HuH-7 (cell line): ENCODE measurements at places on chromosomes 3 and 15.
A peak's percentile ranks its signal among the peaks of the same experiment; 100 is the strongest.

DNA sequence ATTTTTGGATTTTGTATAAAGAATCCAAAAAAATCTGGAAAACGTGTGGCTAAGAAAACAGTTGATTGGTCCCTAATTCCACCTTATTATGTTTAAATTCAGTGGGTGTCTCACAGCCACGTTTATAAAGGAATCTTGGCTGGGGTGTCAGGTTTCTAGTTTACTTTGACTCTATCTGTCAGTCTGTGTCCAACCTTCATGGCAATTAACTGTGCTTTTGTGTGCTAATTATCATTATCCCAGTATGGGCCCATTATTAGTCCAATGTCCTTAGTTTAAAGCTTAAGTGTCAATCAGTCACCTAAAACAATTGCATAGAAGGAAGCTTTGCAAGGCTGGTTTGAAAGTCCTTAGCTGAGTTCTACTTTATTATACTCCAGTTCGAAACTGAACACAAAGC, 3.7 kb upstream of the CNTN4 start:
- no peak for DNase-seq

GRCh38 chr3:59133311-59133710, 83.5 kb upstream of the CFAP20DC start:
- no peak for DNase-seq

DNA sequence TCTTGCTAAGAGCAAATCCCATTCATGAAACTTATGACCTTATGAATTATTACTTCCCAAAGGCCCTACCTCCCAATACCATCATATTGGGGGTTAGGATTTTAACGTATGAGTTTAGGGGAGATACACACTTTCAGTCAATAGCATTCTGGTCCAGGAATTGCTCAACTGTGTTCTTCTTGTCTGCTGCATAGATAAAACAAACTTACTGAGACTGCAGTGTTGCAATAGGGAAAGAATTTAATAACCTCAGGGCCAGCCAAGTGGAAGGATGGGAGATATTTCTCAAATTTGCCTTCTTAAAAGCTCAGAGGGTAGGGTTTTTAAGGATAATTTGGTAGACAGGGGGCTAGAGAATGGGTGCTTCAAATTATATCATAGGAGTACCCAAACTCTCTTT, 625.8 kb downstream of the OTOL1 start:
- no peak for DNase-seq

DNA sequence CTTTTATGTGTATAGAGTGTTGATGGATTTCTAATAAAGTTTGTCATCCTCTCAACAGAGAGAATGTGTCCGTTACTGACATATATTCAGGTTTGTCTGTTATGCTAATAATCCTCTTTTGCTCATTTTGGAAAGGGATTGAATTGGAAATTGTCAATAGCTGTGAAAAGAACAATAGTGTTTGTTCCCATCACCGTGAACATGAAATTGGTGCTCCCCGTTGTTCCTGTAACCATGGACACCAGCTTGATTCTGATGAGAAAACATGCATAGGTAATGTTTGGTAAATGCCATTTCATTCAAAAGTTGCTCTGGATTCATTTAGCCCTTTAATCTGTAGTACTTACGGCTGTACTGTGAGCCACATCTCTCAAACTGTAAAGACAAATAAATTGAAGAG, 707.0 kb upstream of the GOLIM4 start:
- DNase-seq, result no peak

DNA sequence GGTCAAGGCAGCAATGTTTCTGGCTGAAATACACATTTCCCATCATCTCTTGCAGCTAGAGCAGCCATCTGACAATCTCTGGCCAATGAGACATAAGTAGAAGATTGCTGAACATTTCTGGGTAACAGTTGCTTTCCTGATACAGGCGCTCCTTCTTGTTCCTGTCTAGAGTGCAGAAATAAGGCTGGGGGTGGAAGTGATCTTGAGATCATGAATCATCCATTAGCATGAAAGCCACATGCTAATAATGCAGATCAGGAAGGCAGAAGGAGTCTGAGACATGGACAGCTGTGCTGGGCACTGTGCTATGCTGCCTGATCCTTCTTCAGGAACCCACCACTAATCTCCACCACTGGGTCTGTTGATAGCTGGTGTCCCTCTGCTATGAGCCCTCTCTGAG, 14.8 kb upstream of the TMEM108 start:
- no peak for DNase-seq

DNA sequence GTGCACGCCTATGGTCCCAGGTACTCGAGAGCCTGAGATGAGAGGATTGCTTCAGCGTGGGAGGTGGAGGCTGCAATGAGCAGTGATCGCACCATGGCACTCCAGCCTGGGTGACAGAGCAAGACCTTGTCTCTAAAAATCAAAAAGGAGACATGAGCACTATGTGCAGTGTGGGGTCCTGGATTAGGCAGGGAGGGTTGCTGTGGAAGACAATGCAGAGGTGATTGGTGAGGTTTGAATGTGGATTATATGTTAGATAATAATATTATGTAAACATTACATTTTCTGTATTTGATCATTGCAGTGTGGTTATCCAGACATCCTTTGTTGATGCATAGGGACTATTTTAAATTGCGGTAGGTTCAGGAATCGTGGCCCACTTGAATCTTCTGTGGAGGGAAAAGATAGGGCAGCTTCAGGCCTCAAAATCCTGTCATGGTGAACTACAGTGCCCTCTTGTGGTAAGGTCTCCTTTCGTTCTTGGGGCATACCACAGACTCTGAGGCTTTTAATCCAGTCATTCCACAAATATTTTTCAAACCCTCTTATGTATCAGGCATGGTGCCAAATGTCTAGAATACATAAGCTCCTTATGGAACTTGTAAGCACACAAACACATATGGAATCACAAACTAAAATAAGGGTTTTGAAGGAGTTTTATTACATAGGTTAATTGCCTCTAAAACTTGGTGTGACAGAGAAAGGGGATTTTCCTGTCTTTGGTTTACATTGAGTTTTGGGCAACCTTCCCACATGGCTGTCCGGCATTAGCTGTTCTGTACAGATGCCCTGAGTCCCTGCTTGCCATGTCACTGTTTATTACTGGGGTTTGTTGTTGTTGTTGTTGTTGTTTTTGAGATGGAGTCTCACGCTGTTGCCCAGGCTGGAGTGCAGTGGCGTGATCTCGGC, 37.7 kb downstream of the GPD1L start:
- DNase-seq, result peak; percentile 76

DNA sequence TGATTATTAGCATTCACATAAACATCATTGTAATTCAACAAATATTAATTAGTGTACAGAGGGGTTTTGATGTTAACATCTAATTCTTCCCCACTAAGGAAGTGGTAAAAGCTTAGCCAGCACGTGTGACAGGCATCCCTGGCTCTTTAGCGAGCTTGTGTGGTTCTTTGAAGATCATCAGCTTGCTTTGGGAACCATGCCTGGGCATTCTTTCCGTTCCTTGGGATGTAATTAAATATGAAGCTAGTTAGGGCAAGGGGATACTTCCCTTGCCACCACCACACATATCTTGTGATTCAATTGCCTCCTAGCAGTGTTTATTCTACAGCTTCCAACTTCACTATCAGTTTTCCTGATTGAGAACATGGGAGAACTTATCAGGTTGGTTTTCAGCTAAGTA, 246.5 kb downstream of the MYRIP start:
- no peak for DNase-seq

DNA sequence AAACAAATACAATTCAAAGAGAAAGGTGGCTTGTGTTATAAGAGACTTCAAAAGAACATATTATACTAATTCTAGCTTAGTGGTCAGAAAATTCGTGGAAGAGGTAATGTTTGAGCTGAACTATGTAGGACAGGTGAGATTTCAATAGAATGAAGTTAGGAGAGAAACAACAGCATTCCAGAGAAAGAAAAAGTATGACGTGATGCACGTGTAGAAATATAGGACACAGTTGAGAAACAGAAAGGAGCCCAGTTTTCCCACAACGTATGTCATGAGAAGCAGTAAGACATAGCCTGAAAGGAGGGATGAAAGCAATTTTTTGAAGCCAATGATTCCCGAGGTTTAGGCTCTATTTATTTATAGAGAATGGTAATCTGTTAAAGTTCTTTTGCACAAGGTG, 18.7 kb upstream of the P3H2 start:
- DNase-seq, result no peak

GRCh38 chr15:65833501-65834205, 35.6 kb upstream of the RAB11A start:
- no peak for DNase-seq
